ENCODE measurements at places on chromosomes 1 and 21. TPM values are rescaled to one million over a fixed set of nuclear protein-coding genes. Genes with fewer than 3 reads are reported as not detected.

GRCh38 chr21:45611296-45611695, 32.2 kb upstream of the PCBP3 start:
- no peaks in the 10 kb centered on the region for H3K27me3 ChIP-seq
- no peaks in the 10 kb centered on the region for H3K4me1 ChIP-seq
- H3K4me3 ChIP-seq = no peak overlapping the region
- no peaks in the 10 kb centered on the region for H3K36me3 ChIP-seq
- DNase-seq = no peak

OR10J1 gene
- not detected for total RNA-seq

FNBP1L gene
- 13.9 TPM for total RNA-seq

DNA sequence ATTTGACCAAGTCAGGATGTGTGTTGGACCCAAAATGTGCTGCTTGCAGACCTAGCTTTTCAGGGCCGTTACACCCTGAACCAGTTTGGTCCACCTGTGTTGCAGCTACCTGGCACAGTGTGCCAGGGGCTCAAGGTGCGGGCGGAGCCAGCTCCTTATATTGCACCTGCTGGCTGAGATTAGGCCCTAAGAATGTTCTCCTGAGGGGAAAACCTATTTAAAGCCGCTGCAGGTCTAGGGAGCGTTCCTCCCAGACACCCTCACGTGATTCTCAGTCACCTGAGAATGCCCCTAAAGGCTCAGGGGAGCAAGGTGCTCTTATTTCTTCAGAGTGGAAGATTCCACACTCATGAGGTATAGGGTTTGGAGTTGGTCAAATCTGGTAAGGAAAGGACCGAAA, 12.0 kb downstream of the GSTM3 start:
- no peaks in the 10 kb centered on the region for H3K27me3 ChIP-seq
- no peaks in the 10 kb centered on the region for H3K36me3 ChIP-seq
- no peak for DNase-seq
- no peak overlapping the region for H3K27ac ChIP-seq
- H3K4me1 ChIP-seq = no peaks in the 10 kb centered on the region

CD34 gene
- 76.8 TPM for total RNA-seq

- H3K36me3 ChIP-seq = no peaks in the 10 kb centered on the region
- H3K27ac ChIP-seq = no peak overlapping the region
- H3K4me3 ChIP-seq = no peak overlapping the region
- peaks cover 5% of the 10 kb centered on the region for H3K27me3 ChIP-seq
- H3K4me1 ChIP-seq = no peaks in the 10 kb centered on the region
Observed at GRCh38 chr1:36585569-36586548, 103.1 kb upstream of the CSF3R start.

- H3K36me3 ChIP-seq = no peaks in the 10 kb centered on the region
- H3K4me1 ChIP-seq = no peaks in the 10 kb centered on the region
- no peak overlapping the region for H3K4me3 ChIP-seq
Observed at GRCh38 chr1:94160811-94161210, 39.9 kb upstream of the ABCA4 start.

- peaks cover 6% of the 10 kb centered on the region for H3K27me3 ChIP-seq
- H3K4me1 ChIP-seq = peaks cover 44% of the 10 kb centered on the region
- H3K4me3 ChIP-seq = no peak overlapping the region
- H3K36me3 ChIP-seq = no peaks in the 10 kb centered on the region
- DNase-seq = no peak
Observed at GRCh38 chr1:34167389-34167788, 2.4 kb upstream of the CSMD2 start.

KCNJ9 gene
- not detected for total RNA-seq

GRCh38 chr1:73044241-73045036, 762.1 kb upstream of the NEGR1 start:
- H3K4me1 ChIP-seq = no peaks in the 10 kb centered on the region
- H3K27ac ChIP-seq = no peak overlapping the region
- no peak for DNase-seq
- H3K36me3 ChIP-seq = no peaks in the 10 kb centered on the region

DNA sequence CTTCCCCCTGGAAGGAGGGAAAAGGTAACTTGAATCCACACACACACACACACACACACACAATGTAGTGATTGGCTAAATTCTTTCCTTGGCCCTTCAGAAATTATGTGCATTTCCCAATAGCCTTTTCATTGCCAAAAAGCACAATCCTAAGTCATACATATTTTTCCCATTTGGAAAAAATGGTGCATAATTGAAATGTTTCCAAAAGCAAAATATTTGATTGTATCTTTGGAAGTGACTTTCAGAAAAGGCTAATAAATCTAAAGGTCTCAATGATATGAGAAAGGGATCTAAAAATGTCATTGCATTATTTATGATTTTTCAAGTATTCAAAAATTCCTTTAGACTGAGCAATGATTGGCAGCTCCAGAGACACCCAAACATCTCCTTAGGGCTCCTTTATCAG, 43.5 kb upstream of the NEK7 start:
- H3K4me3 ChIP-seq = no peak overlapping the region
- no peaks in the 10 kb centered on the region for H3K36me3 ChIP-seq
- H3K27me3 ChIP-seq = no peaks in the 10 kb centered on the region
- no peak overlapping the region for H3K27ac ChIP-seq

DNA sequence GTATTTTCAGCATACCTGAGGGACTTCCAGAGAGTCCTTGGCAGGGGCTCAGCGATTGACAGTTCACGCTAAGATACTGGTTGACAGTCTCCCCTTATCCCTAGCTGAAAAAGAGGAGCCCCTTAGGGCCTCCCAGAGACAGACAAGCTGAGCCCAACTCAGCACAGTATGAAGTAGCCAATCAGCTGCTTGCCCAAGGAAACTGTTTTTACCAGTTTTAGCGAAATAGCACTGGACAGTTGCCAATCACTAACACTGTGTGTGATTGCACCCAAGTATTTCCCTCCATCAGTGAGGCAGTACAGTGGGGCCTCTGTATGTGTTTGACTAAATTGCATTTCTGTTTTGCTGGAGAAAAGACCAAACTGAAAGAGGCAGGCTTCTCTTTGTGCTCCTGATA, 27.0 kb downstream of the KHDRBS1 start:
- H3K27ac ChIP-seq = no peak overlapping the region
- peaks cover 51% of the 10 kb centered on the region for H3K36me3 ChIP-seq
- no peak for DNase-seq
- no peaks in the 10 kb centered on the region for H3K4me1 ChIP-seq
- H3K4me3 ChIP-seq = no peak overlapping the region

RAB7B gene
- total RNA-seq = 4.8 TPM

GRCh38 chr1:160083968-160084770, 2.8 kb downstream of the KCNJ9 start:
- H3K27ac ChIP-seq = no peak overlapping the region
- H3K27me3 ChIP-seq = no peaks in the 10 kb centered on the region
- peak overlapping the region; percentile 48 for H3K4me3 ChIP-seq
- no peaks in the 10 kb centered on the region for H3K4me1 ChIP-seq
- DNase-seq = no peak

GUCA2B gene
- not detected for total RNA-seq

DIRAS3 gene
- total RNA-seq = 0.96 TPM

GRCh38 chr1:110714374-110714995, 39.7 kb upstream of the KCNA3 start:
- no peaks in the 10 kb centered on the region for H3K27me3 ChIP-seq
- H3K36me3 ChIP-seq = no peaks in the 10 kb centered on the region
- no peak for DNase-seq

UMODL1 gene
- not detected for total RNA-seq

- H3K4me1 ChIP-seq = no peaks in the 10 kb centered on the region
- H3K36me3 ChIP-seq = peaks cover under 1% of the 10 kb centered on the region
- no peak overlapping the region for H3K27ac ChIP-seq
- no peaks in the 10 kb centered on the region for H3K27me3 ChIP-seq
Observed at GRCh38 chr1:19605967-19606366, 38.1 kb upstream of the NBL1 start.

DNA sequence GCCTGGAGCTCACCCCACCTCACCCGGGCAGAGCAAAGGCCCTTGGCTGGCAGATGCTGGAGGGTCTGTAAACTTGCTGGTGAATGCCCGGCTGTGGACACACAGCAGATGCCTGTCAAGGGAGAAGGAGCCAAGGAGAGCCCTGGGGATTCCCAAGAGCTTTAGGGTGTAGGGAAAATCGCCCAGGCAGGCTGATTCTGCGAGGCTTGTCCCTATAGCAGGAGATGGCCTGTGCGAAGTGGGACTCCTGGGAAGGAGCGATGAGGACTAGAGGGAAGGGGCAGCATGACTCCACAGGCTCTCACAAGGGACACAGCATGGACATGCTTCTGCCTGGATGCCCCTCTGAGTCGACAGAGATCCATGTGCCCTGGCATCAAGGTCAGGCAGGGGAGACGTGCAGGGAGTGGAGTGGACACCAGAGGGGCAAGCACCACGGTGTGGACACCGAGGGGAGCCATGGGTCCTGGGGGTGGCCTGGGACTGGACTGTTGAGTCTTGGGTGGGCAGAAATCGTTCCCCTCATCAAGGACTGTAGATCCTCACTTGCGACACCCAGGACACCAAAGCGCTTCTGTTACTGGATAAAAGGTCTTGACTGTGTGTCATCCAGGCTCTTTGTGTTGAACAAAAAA, 71.4 kb upstream of the ABCG1 start:
- no peak for DNase-seq
- peaks cover 4% of the 10 kb centered on the region for H3K4me1 ChIP-seq
- no peak overlapping the region for H3K4me3 ChIP-seq
- H3K36me3 ChIP-seq = no peaks in the 10 kb centered on the region

- no peaks in the 10 kb centered on the region for H3K4me1 ChIP-seq
- H3K27me3 ChIP-seq = no peaks in the 10 kb centered on the region
- peaks cover 66% of the 10 kb centered on the region for H3K36me3 ChIP-seq
- H3K4me3 ChIP-seq = no peak overlapping the region
Observed at GRCh38 chr1:204975021-204975420, 68.0 kb upstream of the CNTN2 start.

DNA sequence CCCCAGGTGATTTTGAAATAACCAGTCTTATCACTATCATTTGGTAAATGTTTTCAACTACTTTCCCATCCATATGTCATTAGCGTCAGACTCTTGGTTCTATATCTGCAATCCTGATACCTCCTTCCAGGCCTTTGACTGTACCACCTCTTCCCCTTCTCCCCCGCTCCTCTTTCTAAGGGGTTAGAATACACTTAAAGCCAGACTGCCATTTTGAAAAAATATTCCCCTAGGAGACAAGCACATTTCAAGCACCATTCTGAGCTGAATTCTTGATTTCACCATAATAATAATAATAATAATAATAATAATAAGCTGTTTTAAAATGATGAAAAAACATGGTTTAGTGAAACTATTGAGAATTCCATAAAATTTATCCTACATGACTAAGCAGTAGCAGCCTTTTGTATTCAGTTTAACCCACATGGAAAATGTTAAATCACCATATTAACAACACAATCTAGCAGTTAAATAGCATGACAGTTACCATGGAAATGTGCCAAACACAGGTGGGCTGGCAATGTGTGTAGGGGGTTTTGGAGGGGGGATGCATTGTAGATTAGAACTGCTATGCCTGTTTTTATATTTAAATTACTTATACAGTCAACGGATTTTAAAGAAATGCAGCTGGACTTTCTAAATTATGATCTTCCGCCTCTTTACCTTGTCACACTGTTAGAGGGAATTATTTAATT, 480.2 kb upstream of the DEPDC1 start:
- no peak overlapping the region for H3K4me3 ChIP-seq
- no peak overlapping the region for H3K27ac ChIP-seq
- H3K36me3 ChIP-seq = no peaks in the 10 kb centered on the region
- no peak for DNase-seq
- no peaks in the 10 kb centered on the region for H3K27me3 ChIP-seq

DNA sequence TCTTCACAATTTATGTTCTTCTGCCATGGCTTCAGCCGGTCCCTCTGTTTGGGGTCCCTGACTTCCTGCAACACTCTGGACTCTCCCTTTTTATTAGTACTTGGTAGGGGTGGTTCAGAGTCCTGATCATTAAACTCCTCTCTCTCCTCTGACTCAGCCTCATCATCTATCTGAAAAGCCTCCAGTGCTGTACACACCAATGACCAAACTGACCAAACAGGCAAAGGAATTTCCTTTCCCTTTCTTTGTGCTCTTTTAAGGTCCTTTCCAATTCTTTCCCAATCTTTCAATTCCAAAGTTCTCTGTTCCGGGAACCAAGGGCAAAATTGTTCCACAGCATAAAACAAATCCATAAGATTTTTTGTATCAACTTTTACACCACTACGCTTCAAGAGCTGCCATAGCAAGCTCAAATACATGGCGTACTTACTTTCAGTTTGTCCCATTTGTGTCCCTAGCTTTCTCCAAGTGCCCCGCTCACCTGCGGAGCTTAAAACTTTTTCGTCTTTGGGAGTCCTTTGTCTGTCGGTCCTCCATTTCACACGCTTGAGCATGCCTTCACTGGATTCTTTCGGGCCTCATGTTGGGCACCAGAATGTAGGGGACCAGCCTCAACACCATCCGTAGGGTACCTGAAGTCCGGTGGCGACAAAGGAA, 9.6 kb downstream of the DAP3 start:
- H3K4me1 ChIP-seq = no peaks in the 10 kb centered on the region
- no peaks in the 10 kb centered on the region for H3K36me3 ChIP-seq
- DNase-seq = no peak
- H3K4me3 ChIP-seq = no peak overlapping the region
- H3K27me3 ChIP-seq = no peaks in the 10 kb centered on the region

DNA sequence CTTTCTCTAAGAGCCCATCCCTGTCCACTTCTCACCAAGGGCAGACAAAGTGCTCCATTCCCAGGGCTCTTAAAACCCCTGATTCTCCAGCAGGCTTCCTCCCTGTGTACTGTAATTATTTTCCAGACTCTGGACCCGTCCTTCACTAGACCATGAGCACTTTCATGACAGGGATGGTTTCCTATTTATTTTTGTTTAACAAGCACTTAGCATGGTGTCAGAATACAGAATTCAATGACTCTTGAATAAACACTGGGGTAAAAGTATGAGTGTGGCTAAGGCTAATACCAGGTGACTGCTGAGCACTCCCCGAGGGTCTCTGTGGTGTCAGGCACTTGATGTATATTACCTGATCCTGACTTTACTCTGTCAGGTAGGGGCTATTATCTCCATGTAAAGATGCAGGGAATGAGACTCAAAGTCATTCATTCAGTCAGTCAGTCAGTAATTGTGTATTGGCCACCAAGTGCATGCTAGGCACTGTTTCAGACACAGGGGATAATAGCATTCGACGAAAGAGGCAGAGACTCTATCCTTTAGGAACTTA, 47.2 kb downstream of the C1orf21 start:
- no peaks in the 10 kb centered on the region for H3K27me3 ChIP-seq
- H3K4me3 ChIP-seq = no peak overlapping the region
- no peaks in the 10 kb centered on the region for H3K36me3 ChIP-seq
- no peak for DNase-seq

GRCh38 chr1:11059155-11059967, 457 bp downstream of the SRM start:
- peak overlapping the region; percentile 98 for H3K4me3 ChIP-seq
- peak overlapping the region; percentile 55 for H3K27ac ChIP-seq
- H3K4me1 ChIP-seq = no peaks in the 10 kb centered on the region
- no peaks in the 10 kb centered on the region for H3K27me3 ChIP-seq
